ENCODE measurements at places on chromosomes 16 and 17.

DNA sequence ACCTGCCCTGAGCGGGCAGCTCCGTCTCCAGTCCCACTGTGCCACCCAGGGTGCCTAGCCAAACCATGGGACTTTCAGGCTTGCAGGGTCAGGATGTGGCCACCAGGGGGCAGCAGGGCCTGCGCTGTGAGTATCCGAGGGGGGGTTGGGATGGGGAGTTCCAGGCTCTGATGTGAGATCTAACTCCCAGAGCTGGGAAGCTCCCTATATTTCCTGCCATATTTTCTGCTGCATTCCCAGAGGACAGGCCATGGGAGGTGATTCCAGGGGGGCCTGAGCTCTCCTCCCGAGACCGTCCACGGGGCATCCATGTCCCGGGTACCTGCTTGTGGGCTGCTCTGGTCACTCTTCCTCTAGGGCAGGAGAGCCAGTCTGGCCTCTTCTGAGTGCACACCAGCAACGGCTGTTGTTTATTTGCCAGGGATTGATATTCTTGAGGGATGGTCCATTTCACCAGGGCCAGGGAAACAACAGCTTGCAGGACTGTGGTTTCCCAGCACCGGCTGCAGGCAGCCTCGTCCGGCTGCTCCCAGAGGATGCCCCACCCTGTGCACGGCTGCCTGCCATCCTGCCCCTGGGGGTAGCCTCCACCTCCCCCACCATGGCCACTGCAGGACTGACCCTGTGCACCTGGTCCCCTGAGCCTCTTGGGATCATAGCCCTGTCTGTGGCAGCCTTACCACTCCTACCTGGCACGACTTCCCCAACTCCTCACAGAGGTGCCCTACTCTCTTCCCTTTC, 1.2 kb downstream of the GPR142 start:
- peak; percentile 2 for DNase-seq

- DNase-seq = peak; percentile 74
Observed at GRCh38 chr17:72404872-72405271, 284.1 kb downstream of the SOX9 start.

DNA sequence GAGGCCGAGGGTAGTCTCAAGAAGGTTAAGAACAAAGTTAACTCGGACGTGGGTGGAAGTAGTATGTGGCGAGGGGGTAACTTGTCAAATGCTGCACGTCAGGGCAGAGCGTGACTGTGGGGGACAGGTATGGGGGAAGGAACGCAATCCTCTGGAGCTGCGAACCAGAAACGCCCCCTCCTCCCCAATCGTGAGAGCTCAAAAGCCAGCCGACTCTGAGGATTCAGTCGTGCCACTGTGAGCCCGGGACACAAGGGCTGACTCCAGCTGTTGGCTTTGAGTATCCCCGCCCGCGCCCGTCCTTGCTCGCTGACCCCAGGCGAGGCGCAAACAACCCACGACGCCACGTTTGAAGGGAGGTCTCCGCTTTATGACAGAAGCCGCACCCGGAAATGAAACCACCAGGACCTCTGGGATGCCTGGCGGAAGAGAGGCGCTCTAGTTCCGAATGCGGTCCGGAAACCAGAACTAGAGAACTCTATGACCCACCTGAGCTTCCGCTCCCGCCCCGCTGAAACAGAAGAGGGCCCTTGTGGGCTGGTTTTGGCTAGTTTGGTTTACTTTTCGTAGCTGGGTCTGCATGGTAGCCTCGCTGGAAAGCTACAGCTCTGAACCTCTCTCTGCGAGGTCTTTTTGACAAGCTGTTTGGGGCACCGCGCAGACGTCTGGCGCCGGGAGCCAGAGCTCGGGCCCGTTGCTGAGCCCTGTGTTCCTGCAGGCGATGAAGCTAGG, at the start of gene PEX12:
PEX12 (minus strand) TSS at position 375 of the 732 bp plus-strand sequence. CDS start 550 bp downstream, outside the sequence.
- DNase-seq = peak; percentile 90

GRCh38 chr17:36124879-36125824, 21.5 kb downstream of the CCL4 start:
- no peak for DNase-seq

DNA sequence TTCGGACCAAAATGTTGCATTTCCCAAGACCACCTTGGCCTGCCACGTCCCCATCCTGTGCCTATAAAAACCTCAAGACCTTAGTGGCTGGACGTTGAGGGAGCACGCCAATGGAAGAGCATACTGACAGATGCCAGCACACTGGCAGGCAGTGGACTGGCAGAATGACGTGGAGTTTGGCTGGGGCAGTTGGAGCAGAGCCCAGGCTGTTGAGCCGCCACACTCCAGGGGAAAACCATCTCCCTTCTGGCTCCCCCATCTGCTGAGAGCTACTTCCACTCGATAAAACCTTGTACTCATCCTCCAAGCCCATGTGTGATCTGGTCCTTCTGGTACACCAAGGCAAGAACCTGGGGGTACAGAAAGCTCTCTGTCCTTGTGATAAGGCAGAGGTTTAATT, 494.1 kb downstream of the CDH11 start:
- no peak for DNase-seq

DNA sequence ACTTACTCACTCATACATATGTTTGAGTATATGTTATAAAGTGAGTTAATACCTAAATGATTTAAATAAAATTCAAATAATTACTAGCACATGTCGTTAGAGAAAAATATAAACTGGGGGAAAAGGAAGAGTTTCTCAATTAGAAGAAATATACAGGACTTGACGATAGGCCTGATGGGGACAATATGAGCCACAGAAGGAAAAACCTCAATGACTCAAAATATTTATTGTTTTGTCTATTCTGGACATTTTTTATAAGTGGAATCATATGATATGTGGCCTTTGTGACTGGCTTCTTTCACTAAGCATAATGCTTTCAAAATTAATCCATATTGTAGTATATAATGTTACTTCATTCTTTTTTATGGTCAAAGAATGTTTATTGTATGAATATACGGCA, 339.2 kb upstream of the PMFBP1 start:
- no peak for DNase-seq

- no peak for DNase-seq
Observed at GRCh38 chr16:11624636-11625607, 38.2 kb upstream of the LITAF start.

GRCh38 chr17:7307686-7308624, 527 bp downstream of the EIF5A start:
- peak; percentile 47 for DNase-seq

GRCh38 chr16:89687092-89687940, 827 bp downstream of the CDK10 start:
- peak; percentile 34 for DNase-seq

DNA sequence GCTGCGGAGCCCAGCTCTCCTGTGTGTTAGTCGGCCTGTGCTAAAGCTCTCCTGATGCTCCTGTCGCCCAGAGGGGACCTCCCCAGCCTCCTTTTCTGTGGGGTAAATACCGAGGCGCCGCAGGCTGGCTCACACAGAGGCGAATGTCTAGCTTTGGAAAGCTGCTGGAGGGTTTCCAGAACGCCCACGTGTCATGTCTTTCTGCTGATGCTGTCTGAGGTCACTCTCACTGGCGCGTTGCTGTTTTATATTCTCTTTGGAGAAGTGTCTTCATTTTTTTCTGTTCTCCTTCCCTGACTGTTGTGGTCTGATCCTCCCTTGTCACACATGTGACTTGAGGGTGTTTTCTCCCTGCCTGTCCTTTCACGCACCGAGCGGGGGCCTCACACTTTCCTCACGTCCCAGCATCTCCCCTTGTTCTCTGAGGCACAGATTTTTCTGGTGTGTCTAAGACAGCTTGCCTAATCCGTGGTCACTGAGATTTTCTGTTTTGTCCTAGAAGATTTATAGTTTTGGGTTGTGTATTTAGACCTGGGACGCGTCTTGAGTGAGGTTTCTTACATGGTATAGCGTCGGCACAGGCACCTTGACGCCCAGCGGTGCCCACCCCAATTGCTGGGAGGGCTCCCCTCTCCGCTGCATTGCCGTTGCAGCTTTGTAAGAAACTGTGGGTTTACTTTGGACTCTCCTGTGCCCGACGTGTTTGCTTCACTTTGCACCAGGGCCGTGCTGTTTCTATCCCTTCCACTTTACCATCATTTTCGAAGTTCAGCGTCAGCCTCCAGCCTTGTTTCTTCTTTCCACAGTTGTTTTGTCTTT, 92.1 kb upstream of the ZNF750 start:
- peak; percentile 87 for DNase-seq

- DNase-seq = no peak
Observed at GRCh38 chr16:71250461-71251235, 20.1 kb upstream of the HYDIN start.

DNA sequence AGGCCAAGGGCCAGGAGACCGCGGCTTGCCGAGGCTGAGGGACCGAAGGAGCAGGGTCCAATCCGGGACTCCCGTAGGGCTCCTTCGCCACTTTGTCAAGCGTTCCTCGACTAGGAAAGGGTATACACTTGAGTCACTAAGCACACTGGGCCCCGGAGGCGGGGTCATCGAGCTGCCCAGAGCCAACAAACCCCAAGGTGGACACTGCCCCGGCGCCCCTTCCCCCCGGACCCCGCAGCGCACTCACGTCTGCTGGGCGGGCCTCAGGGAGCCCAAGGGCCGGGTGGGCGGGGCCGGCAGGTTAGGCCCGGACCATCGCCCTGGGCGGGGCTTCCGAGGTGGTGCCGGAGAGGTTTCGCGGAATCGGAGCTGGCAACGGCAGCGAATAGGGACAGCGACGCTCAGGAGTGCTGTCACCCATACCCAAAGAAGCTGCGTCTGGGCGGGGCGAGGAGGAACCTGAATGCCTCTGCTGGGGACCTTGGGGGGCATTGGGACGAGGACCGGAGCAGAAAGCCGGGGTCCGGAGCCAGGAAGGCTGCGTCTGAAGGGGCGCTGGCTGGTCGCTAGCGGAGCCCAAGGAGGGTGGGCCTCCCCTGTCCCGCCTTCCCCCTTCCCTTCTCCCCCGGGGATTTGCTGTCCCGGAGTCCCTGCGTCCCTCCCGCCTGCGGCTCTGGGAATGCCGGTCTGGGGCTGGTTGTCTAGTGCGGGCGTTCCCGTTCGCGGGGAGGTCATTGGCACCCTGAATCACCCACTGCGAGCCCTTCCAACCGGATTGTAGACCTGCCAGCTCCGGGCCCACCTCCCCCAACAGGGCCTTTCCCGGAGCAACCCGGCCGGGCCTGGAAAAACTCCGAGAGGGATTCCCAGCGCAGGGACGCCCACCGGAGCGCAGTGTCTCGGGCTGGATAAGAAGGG, 118.2 kb upstream of the SMURF2 start:
- peak; percentile 5 for DNase-seq

GRCh38 chr17:41917679-41918313, 955 bp downstream of the ACLY start:
- no peak for DNase-seq

DNA sequence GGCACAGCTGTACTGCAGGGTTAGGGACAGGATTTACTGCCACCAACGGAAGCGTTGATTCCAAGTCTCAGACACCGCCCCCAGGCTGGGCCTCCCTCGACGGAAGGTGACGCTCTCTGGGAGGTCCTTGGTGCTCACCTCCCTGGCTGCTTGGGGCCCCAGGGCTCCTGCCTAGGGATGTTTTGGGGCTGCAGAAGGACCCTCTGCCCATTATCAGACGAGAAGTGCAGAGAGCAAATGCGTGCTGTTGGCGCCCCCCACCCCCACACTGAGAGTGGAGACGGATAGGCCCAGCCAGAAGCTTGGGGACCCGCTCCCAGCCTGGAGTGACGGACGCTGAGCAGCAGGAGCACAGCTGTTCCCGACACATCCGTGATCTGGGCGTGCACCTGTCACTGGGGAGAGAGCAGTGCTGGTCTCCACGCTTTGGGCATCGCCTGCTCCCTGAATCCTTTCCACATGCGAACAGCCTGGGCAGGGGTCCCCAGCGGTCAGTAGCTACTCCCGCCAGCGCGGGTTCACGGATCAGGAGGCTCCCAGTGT, 5.1 kb upstream of the SOX8 start:
- DNase-seq = no peak

DNA sequence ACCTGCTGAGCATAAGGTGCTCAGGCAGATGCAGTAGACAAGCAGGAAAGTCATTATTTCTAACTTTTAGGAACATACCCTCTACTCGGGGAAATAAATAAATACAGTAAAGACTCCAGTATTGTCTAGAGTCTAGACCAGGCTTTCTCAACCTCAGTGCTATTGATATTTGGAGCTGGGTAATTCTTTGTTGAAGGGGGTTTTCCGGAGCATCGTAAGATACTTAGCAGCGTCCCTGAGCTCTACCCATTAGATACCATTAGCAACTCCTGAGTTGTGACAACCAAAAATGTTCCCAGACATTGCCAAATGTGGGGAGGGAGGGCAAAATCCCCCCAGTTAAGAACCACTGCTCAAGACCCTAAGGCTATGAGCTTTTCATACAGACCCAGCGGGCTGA, 21.1 kb downstream of the EPOP start:
- DNase-seq = no peak

GRCh38 chr17:1989135-1989534, 36.0 kb downstream of the RTN4RL1 start:
- DNase-seq = peak; percentile 94

DNA sequence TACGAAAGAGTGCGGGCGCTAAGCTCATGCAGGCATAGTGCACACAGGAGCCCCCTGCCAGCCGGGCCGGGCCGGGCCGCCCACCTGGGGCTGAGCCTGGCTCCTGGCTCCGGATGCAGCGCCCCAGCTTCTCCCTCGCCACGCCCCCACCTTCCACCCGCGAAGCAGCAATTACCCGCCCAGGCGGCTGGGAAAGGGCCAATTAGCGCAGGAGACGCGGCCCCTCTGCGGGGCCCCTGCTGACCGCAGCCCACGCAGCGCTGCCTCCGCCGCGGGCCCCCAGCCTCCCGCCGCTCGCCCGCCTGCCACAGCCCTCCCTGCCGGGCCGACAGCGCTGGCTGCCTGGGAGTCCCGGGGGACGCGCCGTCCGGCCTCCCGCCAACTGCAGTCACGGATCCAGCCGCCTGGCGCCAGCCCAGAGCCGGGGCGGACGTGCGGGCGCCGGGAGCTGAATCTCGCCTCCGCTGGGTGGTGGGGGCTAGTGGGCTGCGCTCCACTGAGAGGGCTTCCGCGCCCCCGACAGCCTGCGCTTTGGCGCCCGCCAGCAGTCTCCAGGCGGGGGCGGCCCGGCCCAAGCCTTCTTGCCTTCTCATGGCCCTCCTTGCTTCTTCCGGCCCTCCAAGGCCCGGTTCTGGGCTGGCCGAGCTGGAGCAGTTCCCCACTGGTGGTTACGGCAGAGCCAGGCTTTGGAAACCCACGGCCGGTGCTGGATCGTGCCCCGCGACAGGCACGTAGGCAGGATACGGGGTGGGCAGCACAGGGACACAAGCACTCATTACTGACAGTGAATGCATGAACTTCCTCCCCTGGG, 14.9 kb upstream of the CBFB start:
- DNase-seq = peak; percentile 16

DNA sequence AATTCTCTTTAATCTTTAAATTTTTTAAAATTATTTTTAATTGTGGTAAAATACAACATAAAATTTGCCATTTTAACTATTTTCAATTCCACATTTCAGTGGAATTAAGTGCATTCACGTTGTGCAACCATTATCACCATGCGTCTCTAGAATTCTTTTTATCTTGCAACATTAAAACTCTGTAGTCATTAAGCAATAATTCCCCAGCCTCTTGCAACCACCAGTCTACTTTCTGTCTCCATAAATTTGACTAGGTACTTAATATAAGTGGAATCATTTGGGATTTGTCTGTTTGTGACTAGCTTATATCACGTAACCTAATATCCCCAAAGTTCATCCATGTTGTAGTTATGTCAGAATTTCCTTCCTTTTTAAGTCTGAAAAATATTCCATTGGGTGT, 79.1 kb downstream of the TAOK1 start:
- DNase-seq = no peak

Data from HCEC 1CT (cell line).